Substantia nigra (tissue), 51 donors: ENCODE measurements at places on chromosomes 7 and 10.

DNA sequence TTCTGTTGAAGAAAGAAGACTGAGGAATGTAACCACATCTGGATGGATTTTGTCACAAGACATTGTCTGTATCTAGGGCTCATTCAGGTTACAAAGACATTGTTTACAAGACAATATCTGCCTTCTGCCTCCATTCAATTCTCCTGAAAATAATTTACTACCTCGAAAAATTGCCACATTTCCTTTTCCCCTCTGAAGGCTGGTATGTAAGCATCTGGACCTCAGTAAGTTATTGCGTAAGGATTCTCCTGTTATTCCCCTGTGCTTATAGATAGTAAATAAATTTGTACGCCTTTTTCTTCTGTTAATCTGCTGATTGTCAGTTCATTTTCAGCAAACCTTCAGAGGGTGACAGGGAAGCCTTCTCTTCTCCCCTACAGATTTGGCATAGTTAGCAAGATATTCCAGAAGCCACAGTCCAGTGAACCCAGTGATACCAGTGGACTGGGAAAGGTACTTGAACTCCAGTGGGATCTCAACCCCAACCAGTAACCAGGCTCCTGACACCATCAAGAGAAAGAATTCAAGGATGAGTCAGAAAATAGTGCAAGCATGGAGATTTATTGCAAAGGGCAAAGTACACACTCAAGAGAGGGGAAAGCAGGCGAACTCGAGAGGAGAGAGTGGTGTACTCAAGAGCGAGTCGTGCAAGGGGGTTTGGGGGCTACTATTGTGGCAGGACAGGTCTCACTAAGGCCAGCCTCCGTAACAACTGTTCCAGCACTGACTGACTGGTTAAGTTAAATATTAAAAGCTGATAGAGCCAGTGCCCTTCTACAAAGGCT, 706.9 kb upstream of the GHITM start:
- no peak for DNase-seq

DNA sequence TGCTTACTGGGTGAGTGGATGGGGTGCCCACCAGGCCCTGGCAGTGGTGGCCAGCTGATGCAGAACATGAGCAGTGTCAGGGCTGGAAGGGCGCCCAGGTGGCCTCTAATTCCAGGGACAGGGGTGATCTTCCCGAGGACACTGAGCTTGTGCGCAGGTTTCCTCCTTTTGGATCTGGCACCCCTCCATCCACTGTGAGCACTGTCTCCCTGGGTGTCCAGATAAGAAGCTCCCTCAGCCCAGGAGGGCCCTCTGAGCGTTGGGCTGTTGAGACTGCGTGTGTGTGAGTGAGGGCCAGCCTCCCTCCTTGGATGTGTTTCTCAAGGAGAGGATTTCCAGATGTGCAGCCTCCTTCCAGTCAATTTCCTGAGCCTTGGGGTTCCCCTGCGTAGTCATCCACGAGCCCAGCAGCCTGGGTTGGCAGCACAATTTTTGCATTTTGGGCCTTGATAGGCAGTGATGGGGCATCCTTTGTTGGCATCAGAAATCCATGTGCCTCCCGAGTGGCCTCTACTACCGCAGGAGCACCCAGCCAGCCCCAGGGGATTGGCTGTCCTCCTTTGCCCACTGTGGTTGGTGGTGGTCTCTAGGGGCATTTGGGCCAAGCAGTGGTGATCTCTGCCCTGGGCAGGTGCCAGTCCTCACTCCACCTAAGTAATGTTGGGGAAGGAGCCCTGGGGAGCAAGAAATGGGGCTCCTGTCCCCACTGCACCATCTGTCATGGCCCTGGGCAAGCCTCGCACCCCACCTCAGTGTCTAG, 20.9 kb upstream of the BTBD16 start:
- no peak for DNase-seq

DNA sequence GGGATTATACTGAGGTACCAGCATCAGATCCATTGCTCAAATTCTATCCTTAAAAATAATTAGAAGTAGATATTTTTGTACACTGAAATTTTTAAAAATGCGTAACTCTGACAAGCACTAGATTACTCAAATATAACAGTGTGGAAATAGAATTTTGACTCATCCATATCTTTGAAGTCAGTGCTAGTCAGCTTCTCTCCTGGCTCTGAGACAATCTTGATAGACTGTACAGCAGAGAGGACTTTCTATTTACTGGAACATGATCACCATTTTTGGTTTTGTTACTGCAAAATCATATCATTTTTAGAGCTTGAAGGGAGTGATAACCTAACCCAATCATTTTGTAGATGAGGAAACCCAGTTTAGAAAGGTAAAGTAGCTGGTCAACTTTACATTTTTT, 195.0 kb downstream of the MTERF1 start:
- no peak for DNase-seq

GRCh38 chr7:20828947-20829346, 42.3 kb upstream of the SP8 start:
- DNase-seq, result no peak

GRCh38 chr10:97497572-97498075, 598 bp downstream of the MMS19 start:
- DNase-seq, result peak; percentile 83
